ENCODE measurements at places on chromosomes 5 and 9.

DNA sequence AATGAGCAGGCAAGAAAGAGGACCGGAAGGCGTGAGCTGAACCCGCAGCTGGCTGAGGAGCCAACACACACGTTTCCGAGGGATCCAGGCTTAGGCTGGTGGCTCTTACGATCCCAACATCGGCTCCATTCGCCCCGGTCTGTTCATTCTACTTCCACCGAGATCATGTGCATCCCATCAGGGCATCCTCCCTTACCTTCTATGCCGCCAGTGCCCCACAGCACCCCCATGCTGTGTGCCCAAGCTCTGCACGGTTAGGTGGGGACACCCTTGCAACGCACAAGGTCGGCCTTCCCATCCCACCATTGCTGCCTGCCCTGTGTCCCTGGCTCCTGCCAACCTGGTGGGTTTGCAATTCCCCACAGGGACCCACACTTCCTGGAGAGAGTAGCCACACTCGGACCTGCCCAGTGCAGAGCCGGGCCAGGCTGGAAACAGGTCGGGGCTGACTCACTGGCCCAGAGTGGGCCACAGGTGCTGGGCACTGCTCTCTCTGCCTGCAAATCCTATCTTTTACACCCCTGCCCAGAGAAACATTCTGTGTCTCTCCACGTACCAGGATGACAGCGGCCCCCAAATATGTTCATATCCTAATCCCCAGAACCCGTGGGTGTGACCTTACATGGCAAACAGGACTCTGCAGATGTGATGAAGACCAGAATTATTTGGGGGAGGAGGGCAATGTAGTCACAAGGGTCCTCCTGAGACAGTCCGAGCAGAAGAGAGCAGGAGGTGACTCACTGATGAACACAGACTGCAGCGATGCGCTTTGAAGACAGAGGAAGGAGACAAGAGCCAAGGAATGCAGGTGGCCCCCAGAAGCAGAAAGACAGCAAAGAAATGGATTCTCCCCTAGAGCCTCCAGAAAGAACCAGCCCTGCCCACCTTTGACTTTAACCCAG, 182.2 kb downstream of the AUH start:
- H3K4me3 ChIP-seq = no peak overlapping the region
- no peak for DNase-seq
- H3K36me3 ChIP-seq = no peaks in the 10 kb centered on the region
- H3K27me3 ChIP-seq = no peaks in the 10 kb centered on the region
- H3K27ac ChIP-seq = no peak overlapping the region

DNA sequence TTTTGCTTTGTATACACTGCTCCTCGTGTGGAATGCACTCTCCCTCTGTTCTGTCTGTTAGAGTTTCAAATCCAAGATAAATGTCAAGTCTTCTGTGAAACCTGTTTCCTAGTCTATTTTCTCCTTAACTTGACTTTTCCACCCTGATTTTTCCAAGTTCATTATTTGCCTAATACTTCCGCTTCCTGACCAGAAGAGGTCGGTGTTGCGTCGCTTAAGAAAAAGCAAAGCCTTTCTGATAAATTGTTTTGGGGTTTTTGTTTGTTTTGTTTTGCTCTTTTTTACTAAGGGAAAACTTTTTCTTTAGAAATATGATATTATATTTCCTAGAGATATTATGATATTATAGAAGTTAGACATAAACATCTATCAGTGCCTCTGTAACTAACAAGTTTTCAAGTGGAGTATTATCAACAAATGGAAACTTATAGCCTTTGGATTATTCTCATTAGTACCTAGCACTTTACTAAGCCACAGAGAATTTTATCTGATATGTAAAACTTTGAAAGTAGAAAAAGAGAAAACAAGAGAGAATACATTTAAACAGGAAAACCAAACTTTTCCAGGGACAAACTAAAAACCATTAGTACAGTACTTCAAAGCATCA, 55.8 kb downstream of the PHAX start:
- no peaks in the 10 kb centered on the region for H3K4me1 ChIP-seq
- DNase-seq = no peak
- no peak overlapping the region for H3K27ac ChIP-seq

DNA sequence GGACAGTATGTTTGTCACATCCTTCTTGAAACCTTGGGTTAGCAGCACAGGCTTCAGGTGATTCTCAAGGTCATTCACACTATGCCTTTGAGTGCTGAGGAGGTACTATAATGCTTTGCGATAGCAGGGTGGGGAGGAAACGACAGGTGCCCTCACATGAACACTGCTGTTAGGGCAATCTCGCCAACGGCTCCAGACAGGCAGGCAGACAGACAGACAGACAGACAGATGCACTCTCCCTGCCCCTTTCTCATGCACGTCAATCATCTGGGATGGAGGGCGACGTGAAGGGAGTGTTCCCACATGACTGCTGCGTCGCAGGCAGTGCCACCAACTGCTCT, 82.9 kb downstream of the RAPGEF1 start:
- no peak for DNase-seq
- no peaks in the 10 kb centered on the region for H3K36me3 ChIP-seq
- no peaks in the 10 kb centered on the region for H3K27me3 ChIP-seq
- peak overlapping the region; percentile 26 for H3K27ac ChIP-seq
- no peak overlapping the region for H3K4me3 ChIP-seq

DNA sequence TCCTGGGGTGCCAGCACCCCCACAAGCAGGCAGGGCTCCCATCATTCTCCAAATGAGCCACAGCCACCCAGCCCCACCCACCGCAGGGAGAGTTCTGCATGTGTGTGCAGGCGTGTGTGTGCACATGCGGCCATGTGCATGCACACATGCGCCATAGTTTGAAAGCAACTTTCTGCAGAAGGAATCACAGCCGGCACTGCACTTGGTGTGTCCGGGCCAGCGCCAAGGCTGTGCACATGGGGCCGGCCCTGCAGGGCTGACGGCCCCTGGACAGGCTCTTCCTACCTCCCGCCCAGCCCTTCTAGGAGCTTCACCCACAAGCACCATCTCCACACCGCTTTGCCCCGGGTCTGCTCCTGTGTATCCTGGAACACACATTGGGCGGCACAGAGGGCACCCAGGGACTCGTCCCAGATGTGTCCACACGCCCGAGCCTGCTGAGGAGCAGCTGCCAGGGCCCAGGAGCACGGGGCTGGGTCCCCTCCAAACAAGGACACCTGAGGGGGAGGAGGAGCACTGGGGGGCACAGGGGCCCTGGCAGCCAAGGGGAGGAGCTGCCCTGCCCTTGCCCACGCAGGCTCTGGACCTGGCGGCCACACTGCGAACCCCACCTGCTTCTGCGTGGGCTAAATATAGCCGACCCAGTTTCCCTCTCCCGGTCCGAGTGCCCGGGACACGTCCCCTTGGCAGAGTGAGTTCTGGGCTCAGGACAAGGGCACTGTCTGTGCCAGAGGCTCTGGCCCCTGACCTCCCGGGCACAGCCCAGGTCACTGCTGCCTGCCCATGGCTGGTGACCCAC, 19.1 kb downstream of the TPPP start:
- H3K4me1 ChIP-seq = peaks cover 18% of the 10 kb centered on the region
- no peak overlapping the region for H3K27ac ChIP-seq
- no peak for DNase-seq
- H3K4me3 ChIP-seq = no peak overlapping the region
- H3K27me3 ChIP-seq = no peaks in the 10 kb centered on the region

DNA sequence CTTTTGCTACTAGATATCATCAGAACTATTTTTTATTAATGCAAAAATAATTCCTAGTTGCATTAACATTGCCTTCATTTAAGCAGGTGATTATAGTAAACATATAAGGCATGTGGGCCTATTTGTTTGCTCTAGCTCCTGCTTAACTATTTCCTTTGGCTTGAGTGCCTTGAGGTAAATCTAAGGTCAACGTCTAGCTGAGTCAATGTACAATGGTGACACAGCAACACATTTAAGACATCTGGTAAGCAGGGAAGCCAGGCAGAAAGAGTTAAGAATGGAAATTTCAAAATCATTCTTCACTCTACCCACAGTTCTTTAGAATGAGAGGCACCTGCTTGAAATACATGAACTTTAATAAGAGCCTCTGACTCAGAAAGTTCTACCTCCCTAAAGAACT, 111.9 kb upstream of the FST start:
- no peak overlapping the region for H3K4me3 ChIP-seq
- no peak for DNase-seq
- no peaks in the 10 kb centered on the region for H3K4me1 ChIP-seq
- no peaks in the 10 kb centered on the region for H3K36me3 ChIP-seq

- H3K36me3 ChIP-seq = no peaks in the 10 kb centered on the region
- H3K27ac ChIP-seq = no peak overlapping the region
- H3K27me3 ChIP-seq = no peaks in the 10 kb centered on the region
- no peaks in the 10 kb centered on the region for H3K4me1 ChIP-seq
- no peak for DNase-seq
- H3K4me3 ChIP-seq = no peak overlapping the region
These were observed 77.2 kb downstream of the TSPAN17 start for GRCh38 chr5:176724472-176724871.

GRCh38 chr9:100637787-100638186, 59.9 kb downstream of the CAVIN4 start:
- H3K4me3 ChIP-seq = no peak overlapping the region
- DNase-seq = no peak
- H3K4me1 ChIP-seq = no peaks in the 10 kb centered on the region
- peaks cover 5% of the 10 kb centered on the region for H3K27me3 ChIP-seq
- no peaks in the 10 kb centered on the region for H3K36me3 ChIP-seq

- no peaks in the 10 kb centered on the region for H3K4me1 ChIP-seq
- no peaks in the 10 kb centered on the region for H3K36me3 ChIP-seq
- H3K4me3 ChIP-seq = no peak overlapping the region
- no peak overlapping the region for H3K27ac ChIP-seq
These were observed 5.6 kb downstream of the AMBP start for GRCh38 chr9:114072184-114073140.

DNA sequence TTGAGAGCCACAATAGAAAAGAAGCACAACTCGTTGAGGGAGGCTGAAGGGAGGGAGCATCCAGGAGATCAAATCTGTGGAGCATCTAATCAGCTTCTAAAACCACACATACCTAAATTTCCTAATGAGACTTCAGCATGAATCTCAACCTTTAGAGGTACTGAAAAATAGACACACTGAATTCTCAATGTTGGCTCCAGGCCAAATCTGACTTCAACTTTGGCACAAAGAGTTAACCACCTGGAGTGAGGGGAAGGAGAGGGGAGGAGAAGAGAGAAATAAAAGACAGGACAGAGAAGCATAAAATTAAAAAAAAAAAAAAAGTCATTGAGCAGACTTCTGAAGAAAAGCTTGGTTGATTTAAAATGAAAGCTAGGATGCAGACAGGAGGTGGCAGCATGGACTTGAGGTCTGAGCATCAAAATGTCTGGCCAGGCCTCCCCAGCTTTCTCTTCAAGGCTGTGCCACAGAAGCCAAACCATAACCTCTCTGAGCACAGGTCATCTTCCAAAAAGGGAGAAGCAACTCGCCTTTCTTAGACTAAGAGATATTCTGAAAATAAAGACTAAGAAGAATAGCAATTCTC, 205.6 kb downstream of the DENND1A start:
- H3K27ac ChIP-seq = no peak overlapping the region
- H3K36me3 ChIP-seq = no peaks in the 10 kb centered on the region
- no peaks in the 10 kb centered on the region for H3K4me1 ChIP-seq

DNA sequence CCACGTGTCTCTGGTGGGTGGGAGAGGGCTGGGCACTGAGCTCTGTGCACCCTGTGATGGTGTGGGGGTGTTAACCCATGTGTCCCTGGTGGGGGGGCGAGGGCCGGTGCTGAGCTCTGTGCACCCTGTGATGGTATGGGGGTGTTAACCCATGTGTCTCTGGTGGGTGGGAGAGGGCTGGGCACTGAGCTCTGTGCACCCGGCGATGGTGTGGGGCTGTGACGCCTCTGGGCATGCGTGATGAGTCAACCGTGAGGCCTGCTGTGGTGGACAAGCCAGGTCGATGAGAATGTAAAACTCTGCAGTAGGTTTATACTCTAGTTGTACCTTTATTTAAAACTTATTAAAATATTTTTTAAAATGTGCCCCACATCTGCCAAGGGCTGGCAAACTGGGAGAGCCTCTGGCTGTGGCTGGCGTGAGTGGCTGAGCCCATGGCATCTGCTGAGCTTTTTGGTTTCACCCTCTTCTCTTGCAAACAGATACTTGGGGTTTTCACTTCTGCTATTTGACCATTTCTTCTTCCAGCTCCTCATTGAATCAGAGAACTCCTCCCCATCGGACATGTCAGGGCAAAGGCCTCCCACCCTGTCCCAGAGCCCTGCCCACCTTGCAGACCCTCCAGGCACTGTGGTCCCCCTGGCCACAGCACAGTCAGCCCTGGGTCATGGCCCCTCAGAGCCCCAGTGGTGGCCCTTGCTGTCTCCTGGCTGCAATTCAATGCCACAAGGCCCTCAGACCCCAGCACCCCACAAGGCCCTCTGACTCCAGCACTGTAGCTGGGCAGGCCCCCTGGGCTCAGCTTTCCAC, 18.5 kb upstream of the EXOC3 start:
- H3K4me1 ChIP-seq = no peaks in the 10 kb centered on the region
- no peak overlapping the region for H3K27ac ChIP-seq
- H3K27me3 ChIP-seq = no peaks in the 10 kb centered on the region
- DNase-seq = no peak

GRCh38 chr5:134406390-134406789, 5.3 kb downstream of the CDKN2AIPNL start:
- no peak overlapping the region for H3K4me3 ChIP-seq
- H3K27me3 ChIP-seq = no peaks in the 10 kb centered on the region
- no peak overlapping the region for H3K27ac ChIP-seq
- H3K4me1 ChIP-seq = peaks cover 8% of the 10 kb centered on the region
- no peak for DNase-seq

- no peak for DNase-seq
- H3K4me3 ChIP-seq = no peak overlapping the region
- H3K36me3 ChIP-seq = no peaks in the 10 kb centered on the region
- no peaks in the 10 kb centered on the region for H3K27me3 ChIP-seq
- H3K27ac ChIP-seq = no peak overlapping the region
- peaks cover 1% of the 10 kb centered on the region for H3K4me1 ChIP-seq
These were observed 36.2 kb downstream of the NACC2 start for GRCh38 chr9:136058801-136059302.

- no peak overlapping the region for H3K4me3 ChIP-seq
- H3K27ac ChIP-seq = no peak overlapping the region
- no peaks in the 10 kb centered on the region for H3K4me1 ChIP-seq
- DNase-seq = no peak
- H3K36me3 ChIP-seq = no peaks in the 10 kb centered on the region
These were observed 78.2 kb upstream of the ARAP3 start for GRCh38 chr5:141760193-141760592.

GRCh38 chr5:35228310-35228709, 2.0 kb downstream of the PRLR start:
- H3K27ac ChIP-seq = no peak overlapping the region
- no peaks in the 10 kb centered on the region for H3K27me3 ChIP-seq
- H3K4me3 ChIP-seq = peak overlapping the region; percentile 65
- no peaks in the 10 kb centered on the region for H3K4me1 ChIP-seq
- DNase-seq = no peak
- H3K36me3 ChIP-seq = no peaks in the 10 kb centered on the region

- no peak overlapping the region for H3K4me3 ChIP-seq
- DNase-seq = no peak
- no peaks in the 10 kb centered on the region for H3K36me3 ChIP-seq
- H3K27ac ChIP-seq = no peak overlapping the region
- no peaks in the 10 kb centered on the region for H3K27me3 ChIP-seq
- peaks cover 4% of the 10 kb centered on the region for H3K4me1 ChIP-seq
These were observed 215.9 kb upstream of the DMRT1 start for GRCh38 chr9:625613-626012.

- no peak overlapping the region for H3K27ac ChIP-seq
- no peak overlapping the region for H3K4me3 ChIP-seq
- no peak for DNase-seq
- H3K4me1 ChIP-seq = no peaks in the 10 kb centered on the region
These were observed 393.3 kb downstream of the PLK2 start for GRCh38 chr5:58066557-58066956.

- DNase-seq = no peak
- H3K36me3 ChIP-seq = no peaks in the 10 kb centered on the region
- no peaks in the 10 kb centered on the region for H3K27me3 ChIP-seq
- no peaks in the 10 kb centered on the region for H3K4me1 ChIP-seq
- no peak overlapping the region for H3K27ac ChIP-seq
These were observed 32.1 kb upstream of the SH3TC2 start for GRCh38 chr5:149094996-149095395.
